ENCODE measurements at places on chromosomes 7 and 10.
A peak's percentile ranks its signal among the peaks of the same experiment; 100 is the strongest.

DNA sequence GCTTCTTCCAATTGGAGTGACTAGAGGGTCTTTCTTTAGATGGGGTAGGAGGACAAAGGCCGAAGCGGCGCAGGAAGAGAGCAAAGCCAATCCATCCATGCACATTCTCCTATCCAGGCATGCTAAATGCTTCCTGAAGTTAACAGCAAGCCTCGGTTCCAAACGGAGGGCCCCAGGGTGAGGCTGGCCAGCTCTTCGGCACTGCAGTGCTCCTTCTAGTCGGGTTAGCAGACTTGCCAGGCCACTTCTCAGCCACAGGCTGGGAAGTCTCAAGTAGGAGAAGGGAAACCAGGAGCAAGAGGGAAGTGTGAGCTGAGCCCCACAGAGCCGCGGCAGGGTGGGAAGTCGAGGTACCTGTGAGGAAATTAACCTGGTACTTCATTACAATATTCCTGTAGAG, 253.8 kb upstream of the INHBA start:
- no peak for ATAC-seq

DNA sequence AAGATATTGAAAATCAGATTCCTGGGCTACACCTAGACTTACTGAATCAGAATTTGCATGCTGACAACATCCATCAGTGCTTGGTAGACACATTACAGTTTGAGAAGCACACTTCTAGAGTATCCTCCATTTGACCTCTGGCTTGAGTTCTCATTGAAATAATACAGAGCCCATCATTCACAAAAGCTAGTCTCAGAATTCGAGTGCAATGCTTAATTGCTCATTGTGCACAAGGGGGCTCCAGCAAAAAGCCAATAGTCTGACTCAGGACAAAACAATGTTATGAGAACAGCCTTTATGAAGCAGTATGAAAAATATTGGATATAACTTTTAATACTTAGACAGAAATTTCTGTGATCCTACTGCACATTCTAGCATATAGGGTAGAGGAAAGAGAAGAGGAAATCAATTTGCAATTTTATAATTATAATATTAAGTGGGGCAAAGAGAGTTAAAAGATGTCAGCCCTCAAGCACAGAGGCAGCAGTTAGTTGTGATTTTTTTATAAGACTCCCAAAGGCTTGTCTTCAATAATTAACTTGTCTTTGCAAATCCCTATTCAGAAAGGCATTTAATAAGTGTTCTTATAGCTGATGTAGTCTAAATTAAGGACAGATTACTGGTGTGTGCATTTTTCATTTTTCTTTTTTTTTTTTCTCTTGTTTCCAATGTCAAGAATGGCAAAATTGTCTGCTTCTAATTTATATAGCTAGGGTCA, 105.8 kb upstream of the ANK3 start:
- no peak for ATAC-seq

- no peak for ATAC-seq
Observed at GRCh38 chr10:122587098-122587760, 26.7 kb downstream of the DMBT1 start.

DNA sequence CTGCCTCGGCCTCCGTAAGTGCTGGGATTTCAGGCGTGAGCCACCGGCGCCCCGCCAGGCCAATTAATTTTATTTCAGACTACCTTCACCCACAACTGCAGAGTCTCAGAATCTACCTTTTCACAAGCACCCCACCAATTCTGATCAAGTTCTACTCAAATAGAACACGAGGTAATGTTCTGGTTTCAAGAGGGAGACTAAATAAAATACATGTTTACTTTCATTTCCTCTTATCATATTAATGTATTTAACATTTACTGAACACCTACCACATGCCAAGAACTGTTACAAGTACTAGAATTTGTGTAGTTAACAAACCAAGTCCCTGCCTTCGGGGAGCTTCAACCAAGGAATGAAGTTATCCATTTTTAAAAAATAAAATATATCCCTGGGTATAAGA, 25.5 kb upstream of the RGS10 start:
- peak; percentile 34 for ATAC-seq

GRCh38 chr10:49168831-49169500, 19.2 kb downstream of the TMEM273 start:
- ATAC-seq = no peak

DNA sequence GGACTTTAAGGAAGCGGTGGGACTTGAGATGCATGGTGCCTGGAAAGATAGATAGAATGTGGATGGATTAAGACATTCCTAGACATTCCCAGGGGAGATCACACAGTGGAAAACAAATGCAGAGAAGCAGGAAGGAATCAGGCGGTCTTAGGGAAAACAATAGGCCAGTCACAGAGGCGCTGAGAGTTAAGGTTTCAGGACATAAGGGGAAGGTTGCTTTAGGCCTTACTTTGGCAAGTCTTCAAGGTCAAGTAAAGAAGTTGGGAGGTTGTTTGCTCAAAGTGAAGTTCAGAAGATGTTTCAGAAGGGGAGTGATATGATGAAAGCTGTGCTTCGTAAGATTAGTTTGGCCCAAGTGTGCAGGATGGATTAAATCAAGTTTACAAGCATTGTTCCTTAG, 109.4 kb downstream of the SUGCT start:
- no peak for ATAC-seq

GRCh38 chr7:1501487-1502270, 2.5 kb downstream of the INTS1 start:
- ATAC-seq = no peak

- ATAC-seq = peak; percentile 79
Observed at GRCh38 chr10:122374859-122375678, 561 bp downstream of the PLEKHA1 start.

DNA sequence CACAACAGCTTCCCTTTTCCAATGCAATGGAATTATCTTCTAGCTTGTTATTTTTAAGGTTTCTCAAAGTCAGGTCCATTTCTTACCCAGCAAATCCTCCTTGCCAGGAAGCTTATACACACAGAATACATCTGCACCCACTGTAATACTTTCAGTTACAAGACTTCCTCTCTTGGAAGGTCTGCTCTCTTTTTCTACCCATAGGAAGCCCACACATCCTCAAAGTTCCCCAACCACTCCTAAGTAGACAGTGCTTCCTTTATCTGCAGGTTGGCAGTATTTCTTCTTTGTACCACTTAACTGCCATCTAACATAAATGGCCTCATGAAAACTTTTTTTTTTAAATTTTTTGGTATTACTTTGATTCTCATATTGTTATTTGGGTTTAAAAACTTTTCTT, 155.6 kb downstream of the TAX1BP1 start:
- no peak for ATAC-seq

GRCh38 chr7:31478721-31479120, 35.2 kb upstream of the ITPRID1 start:
- ATAC-seq = peak; percentile 77

GRCh38 chr10:83545901-83546391, 593.4 kb upstream of the GHITM start:
- ATAC-seq = no peak

DNA sequence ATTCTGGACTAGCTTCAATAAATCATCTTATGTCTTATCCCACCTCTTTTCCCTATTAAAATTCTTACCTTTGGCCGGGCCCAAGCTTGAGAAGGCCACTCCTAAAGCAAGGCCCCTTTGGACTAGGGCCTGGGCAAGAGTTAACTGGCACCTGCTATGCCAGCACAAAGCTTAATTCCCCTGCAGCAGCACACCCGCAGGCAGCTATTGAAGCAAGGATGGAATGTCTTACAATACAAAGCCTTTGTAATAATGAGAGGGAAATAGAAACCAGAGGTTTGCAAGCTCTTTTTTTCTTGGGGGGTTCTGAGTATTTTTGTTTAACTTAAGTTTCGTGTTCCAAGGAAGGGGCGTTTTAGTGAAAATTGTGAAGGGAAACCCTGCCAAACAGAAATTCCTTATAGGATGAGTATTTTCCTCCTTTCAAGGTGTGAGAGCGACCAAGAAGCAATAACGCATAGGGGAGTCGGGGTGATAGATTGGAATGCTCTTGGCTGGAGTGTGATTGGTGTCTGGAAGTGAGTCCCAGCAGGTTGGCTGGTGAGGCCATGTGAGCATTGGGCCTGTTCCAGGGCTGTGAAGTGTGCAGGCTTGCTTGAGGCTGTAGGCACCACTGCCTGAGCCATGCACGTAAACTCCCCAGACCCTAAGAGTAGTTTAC, 148.5 kb downstream of the KIAA1217 start:
- ATAC-seq = peak; percentile 31

Measured in stimulated activated memory B cell treated with anti-CD40 and anti-IgM and Interleukin-4, amounts not matched to agents 10 μg/mL and 1 μg/mL and 100 μg/mL, for 72 hours (primary cell).